ENCODE measurements at places on chromosomes 12 and 14.

DNA sequence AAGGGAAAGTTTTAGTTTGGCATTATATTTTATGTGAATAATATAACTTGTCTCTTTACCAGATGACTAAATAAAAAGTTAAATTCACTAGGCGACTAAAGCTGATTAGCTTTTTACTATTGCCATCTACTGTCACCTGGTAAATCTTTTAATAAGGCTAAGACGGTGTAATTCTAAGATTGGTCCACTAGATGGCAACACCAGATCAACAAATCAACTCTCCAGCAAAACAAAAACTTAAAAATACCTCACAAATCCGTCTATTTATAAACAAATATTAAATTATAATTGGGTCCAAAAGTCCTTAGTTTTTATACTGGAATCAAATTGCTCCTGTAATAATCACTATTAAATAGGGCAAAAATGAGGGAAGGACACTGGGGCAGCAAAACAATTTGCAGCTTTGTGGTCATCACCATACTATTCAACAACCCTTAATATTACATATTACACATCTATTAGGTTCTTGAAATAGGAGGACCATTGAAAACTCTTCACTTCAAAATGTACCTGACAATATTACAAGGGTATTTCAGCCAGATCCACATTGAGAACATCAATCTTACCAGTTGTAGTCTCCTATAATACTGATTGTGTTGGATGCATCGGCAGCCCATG, 47.9 kb downstream of the GALC start:
- DNase-seq: no peak

DNA sequence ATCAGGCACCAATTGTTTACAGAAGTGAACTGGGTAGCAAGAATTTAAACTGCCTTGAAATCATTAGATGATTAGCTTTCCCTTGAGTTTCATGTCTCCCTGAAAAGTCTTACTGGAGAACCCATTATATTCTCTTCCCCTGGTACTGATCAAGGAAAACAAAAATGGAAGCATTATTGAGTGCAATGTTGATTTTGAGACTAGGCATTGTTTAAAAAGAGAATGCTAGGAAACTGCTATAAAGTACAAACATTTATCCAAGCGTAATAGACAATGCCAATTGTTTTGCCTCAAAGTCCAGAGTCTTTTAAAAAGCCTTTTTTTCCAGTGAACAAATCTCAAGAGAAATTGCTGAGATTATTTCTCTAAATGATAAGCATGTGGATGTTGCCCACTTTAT, 197.0 kb downstream of the CCER1 start:
- DNase-seq: no peak

GRCh38 chr12:52686756-52687487, 6.7 kb upstream of the KRT1 start:
- no peak for DNase-seq

DNA sequence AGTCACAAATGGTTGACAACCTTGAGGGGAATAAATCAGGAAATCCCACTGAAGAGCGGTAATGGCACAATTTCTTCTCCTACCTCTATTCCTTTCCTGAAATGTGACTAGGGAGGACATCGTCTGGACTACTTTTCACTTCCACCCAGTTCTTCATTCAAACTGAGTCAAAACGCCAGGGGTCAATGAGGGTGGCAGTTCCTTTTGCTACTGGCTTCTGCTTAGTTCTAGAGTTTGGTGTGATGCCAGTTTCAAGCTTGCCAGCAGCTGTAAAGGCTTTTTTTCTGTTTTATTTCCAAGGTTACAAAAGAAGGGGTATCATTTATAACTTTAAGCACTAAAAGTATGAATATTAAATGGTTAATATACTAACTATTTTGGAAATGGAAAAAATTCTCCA, 286.5 kb downstream of the SOX5 start:
- DNase-seq: no peak

GRCh38 chr14:72788255-72788654, 105.6 kb downstream of the DPF3 start:
- no peak for DNase-seq

DNA sequence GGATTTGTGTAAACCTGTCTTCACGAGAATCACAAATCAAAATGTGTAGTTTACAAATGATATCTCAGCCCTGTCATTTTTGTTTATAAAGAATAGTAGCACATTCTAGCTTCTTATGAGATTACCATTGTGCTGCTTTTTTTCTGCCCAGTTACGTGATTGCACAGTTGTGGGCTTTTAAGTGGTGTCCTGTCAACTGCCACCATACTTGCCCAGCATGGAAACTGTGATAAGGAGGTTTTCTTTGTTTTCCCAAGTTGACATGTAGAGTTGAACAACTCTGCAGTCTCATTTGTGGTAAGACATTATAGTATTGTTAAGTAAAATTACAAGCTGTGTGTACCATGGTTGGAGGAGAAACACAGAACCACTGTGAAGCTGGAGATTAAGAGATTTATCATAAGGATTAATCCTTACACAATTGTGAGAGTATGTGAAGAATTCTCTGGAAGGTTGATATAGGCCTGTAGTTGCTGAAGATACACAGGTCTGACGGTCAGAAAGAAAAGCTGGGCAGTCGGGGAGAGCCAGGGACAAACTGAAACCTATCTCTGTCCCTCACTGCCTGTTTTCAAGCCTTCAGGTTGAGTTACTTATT, 12.2 kb downstream of the CHURC1 start:
- no peak for DNase-seq

DNA sequence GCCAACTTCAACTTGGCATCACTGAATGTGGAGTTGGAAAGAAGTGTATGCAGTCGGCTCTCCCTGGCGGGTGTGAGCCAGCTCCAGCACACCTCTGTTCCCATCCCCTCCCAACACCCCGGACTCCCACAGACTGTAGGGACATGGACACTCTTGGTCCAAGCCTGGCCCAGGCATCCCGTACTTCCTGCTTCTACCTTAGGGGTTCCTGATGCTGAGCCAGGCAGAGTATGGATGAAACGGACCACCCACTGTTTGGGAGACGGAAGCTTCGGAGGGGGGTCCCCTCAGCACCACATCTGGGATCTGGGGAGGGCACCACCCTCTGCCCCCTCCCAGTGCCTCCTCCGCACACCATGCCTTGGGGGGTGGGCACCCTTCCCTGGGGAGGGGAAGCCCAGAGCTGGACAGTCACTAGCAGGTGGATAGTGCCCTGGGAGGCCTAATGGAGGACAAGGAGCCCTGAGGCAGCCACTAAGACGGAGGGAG, 62.0 kb downstream of the LGMN start:
- no peak for DNase-seq

All from activated T-cell treated with anti-CD3 and anti-CD28 coated beads, Interleukin-2, amount 50 U/mL, for 48 hours (primary cell).